ENCODE measurements at places on chromosomes 1 and 21.

DNA sequence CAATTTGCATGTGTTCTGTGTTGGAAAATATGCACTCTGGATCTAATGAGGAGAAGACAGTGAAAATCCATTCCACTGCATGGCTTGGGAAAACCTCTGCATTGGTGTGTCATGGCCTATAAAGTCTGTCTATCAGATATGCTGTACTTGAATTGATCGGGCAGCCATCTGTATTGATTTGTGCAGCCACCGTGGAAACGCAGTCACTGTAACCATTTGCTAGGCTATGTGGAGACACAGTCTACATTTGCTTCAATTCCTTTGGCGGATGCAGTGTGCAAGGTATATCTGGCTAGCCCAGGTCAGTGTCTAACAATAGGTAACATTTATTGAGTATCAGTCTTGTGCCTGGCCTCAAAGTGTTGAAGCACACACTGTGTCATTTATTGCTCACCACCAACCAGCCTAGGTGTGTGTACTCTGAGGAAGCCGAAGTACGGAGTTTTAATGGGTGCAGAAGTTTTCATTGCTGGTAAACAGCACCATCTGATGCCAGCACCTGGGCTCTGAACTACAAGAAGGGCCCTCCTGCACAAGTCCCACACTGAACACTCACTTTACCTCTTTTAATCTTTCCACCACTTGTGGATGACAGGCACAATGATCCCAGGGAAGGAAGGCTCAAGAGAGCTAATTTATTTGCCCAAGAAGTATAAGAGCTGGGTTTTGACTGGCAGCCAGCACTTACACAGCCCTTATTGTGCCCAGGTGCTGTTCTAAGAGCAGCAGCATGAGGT is 83.4 kb downstream of the DAB1 start:
- no peak for DNase-seq

DNA sequence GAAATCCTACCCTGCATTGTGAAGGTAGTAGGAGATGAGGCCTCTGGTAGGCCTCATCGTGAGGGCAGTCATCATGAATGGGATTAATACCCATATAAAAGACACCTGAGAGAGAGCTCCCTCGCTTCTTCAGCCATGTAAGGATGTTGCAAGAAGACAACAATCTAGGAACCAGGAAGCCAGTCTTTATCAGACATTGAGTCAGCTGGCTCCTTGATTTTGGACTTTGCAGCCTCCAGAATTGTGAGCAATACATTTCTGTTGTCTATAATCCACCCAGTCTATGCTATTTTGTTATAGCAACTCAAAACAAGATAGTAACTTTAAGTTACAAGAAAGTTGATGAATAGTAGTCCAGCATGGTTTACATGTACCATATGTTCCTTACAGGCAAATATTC is 208.5 kb downstream of the KCNT2 start:
- DNase-seq = no peak

- no peak for DNase-seq
Measured at GRCh38 chr1:88731475-88732269, 47.6 kb downstream of the PKN2 start.

DNA sequence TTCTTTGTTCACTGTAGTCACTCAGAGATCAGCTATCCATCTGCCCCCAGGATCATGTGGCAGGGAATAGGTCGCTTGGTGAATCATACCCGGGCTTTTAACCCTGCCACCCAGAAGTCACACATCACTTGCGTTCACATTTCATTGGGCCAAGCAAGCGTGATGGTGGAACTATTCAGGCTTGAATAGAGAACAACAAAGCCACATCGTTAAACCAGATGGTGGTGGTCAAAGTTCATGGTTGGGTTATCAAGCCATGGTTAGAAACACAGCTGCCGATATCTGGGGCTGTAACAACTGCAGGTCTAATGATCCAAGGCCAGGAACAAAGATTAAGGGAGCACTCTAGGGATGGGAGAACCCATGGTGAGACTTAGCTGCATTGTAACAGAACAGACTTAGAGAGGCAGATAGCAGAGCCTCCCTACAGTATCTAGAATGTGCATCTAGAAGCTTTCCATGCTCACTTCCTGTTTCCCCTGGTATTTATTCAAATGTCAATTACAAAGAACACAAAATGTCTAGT is 40.0 kb upstream of the PTPRC start:
- DNase-seq = no peak
